Esophagus muscularis mucosa (tissue), 4 donors: ENCODE measurements at places on chromosomes 5 and 9. TPM values are rescaled to one million over a fixed set of nuclear protein-coding genes. Genes with fewer than 3 reads are reported as not detected.

GRCh38 chr5:72325566-72326305, 5.6 kb downstream of the PTCD2 start:
- no peak for DNase-seq

Gene DAB2IP
- total RNA-seq = 41.7 TPM

DNA sequence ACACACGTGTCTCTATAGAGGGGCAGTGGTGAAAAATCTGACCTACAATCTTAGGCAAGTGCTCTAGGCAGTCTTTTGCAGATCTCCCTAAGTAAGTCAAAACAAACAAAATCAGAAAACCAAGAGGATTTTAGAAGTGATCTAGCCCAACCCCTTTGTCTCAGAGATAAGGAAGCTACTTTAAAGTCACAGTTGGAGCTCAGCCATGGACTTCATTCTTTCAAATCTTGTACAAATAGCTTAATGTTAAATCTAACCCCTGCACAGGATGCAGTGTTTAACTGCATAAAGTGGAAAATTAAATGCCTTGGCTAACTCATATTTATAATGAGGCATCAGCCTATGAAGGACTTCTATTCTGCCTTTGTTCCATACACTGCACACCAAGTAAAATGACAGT, 135.1 kb upstream of the RFX3 start:
- DNase-seq = no peak

Gene TNFSF15
- total RNA-seq = 0.33 TPM

DNA sequence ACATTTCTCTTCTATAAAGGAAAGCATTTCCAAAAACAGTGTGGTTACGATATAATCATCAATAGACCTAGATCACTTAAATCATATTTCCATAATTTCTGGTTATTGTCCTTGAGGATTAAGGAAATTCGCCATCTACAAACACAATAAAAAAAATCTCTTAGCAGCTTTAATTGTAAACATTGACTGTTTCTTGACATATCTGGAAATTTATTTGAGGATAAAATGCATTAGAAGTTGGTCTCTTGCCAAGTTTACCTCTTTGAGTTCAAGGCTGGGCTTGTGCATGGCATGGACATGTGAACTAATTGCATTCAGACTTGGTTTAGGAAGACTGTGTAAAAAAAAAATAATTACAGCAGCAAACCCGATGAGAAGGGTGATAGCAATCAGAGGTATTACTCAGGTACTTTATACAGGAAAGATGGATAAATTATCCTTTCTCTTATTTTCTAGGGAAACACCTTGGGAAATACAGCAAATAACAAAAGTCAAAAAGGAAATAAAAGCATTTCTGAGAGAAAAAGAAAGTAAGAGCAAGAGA, 237.9 kb downstream of the SLF1 start:
- no peak for DNase-seq

DNA sequence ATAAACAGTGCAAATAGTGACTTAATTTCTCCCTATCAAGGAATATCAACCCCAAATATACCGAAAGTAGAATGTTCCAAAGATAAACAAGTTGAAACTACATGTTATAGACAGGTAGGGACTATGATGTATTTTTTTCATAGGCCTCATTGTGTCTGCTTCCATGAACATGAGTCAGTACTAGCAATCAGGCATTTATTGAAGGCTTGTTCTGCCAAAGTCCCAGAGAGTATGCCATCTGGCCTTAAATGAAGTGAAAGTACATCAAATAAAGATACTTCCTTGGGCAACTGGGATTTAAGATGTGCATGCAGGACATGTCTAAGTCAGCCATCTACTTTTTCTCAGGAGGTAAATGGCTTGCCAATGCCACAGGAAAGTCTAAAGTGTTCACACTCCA, 6.5 kb downstream of the GHR start:
- no peak for DNase-seq

Gene PGM5
- 742 TPM for total RNA-seq
